ENCODE measurements at places on chromosomes 16 and 17.

DNA sequence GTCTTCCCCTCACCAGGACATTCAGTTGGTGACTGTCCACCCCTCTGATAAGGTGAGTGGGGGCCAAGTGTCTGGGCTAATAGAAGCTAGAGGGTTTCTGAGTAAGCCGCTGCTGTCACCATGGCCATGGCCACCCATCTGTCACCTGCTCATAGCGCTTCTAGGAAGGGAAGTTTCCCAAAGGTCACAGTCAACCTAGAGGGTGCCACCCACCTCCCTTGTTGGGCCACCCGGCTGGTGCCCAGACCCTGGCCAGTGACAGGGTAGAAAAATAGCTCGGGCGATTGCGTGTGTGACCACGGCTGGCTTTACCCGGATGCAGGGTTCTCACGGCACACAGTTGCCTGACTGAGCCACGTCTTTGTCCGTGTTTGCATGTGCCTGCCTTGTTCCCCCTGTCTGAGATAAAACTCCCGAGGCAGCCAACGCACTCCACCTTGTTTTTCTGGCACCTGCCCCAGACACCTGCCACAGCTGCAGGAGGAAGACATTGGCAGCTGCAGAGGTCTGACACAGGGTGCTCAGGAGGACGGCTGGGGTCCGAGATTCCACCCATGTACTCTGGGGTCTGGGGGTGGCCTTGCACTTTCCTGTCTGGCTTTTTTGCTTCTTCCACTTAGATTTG, 809 bp downstream of the PIRT start:
- DNase-seq, result no peak

DNA sequence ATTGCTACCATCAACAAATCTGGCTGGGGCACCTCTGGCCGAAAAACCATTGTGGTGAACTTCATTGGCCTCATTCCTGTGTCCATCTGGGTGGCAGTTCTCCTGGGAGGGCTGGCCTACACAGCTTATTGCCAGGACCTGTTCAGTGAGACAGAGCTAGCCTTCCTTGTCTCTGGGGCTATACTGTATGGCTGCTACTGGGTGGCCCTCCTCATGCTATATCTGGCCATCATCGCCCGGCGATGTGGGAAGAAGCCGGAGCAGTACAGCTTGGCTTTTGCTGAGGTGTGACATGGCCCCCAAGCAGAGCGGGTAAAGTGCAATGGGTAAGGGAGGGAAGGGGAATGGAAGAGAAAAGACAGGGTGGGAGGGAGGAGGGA, 9.5 kb downstream of the HAS3 start:
- no peak for DNase-seq

GRCh38 chr17:48500435-48501426, 30.1 kb downstream of the HOXB1 start:
- DNase-seq, result no peak

DNA sequence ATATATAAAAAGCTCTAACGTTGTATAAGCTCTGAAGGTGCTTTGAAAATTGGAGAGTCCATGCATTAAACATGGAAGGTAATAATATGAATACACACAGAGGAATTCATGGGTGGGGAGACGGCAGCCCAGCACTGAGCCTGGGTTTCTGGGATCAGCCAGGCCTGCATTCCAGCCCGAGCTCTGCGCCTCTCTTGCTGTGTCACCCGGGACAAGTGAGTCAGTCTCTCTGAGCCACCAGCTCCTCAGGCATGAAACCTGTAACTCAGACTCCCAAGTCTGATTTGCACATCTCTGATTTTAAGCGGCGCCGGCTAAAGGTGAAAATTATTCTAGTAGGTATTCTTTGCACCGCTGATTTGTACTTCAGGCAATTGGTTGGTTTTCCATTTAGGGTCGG, 238.8 kb downstream of the MRTFB start:
- DNase-seq, result no peak

DNA sequence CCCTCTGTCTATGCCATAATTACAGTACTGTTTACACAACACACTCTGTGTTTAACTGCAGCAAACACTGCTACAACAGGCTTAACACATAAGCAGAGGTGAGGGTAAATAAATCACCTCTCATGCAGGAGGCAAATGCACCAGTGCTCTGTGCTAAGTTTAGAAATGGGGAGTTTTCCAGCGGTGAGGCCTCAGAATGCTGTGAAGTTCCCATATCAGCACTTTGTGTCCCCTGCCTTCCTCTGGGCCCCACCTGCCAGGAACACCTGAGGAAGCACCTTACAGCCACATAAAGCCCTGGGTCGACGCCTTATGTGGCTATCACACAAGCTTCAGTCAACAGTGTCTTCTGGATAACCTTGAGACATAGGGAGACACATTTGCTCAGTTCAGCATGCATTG, 304.5 kb downstream of the HAPSTR1 start:
- DNase-seq, result no peak

DNA sequence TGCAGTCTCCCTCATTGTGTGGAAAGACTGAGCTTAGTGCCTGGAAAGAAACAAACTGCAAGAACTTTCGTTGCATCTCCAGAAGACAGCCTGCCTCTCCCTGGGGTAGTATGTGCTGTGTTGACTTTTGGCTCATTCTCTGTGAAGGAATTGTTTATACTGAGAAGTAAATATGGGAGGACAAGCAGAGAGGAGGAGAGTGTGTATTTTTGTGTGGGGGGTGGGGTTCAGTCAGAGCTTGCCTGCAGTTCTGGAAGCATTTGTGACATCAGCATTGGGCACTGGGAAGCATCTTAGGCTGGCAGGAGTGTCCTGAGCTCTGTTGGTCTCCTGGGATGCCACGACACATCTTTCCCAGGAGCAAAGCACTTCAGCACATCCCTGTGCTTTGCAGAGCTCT, 147.9 kb downstream of the HS3ST3B1 start:
- no peak for DNase-seq

DNA sequence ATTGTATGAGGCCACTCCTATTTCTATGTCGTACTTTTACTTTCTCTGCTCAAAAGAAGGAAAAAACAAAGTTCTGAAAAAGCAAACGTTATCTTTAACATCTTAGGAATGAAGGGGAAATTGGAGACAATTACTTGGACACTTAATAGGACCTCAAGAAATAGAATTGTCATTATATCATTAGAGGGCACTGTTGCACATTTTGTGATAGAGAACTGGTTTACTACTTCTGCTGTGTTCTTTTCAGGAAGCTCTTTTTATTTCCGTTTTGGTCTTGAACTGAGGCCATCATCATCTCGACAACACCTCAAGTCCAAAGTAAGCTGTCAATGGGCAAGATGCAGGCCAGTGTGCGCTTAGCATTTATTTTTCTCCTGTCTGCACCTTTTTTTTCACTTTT, 14.6 kb downstream of the COG4 start:
- no peak for DNase-seq

GRCh38 chr16:79757163-79757562, 156.6 kb upstream of the MAF start:
- no peak for DNase-seq

GRCh38 chr17:19369846-19370492, 7.4 kb upstream of the B9D1 start:
- no peak for DNase-seq

- DNase-seq, result no peak
Observed at GRCh38 chr17:57288040-57288772, 31.9 kb downstream of the MSI2 start.

DNA sequence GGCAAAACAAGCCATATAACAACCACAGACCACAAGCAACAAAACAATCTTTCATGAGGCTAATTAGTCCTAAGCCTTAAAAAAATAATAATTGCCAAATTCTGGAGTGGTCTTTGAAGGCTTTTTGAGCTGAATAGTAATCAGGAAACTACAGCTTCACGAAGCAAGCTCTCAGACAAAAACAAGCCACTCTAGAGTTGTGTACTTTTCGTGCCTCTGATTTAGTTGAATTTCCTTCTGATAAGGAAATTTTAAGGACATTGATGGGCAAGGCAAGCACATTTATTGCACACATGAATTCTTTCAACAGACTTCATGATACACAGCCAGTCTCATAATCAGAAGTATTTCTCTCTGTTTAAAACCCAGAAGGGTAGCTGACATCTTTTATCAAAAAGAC, 130.8 kb upstream of the IRX3 start:
- no peak for DNase-seq

- DNase-seq, result no peak
Observed at GRCh38 chr16:69566981-69567680, 1.4 kb downstream of the NFAT5 start.

DNA sequence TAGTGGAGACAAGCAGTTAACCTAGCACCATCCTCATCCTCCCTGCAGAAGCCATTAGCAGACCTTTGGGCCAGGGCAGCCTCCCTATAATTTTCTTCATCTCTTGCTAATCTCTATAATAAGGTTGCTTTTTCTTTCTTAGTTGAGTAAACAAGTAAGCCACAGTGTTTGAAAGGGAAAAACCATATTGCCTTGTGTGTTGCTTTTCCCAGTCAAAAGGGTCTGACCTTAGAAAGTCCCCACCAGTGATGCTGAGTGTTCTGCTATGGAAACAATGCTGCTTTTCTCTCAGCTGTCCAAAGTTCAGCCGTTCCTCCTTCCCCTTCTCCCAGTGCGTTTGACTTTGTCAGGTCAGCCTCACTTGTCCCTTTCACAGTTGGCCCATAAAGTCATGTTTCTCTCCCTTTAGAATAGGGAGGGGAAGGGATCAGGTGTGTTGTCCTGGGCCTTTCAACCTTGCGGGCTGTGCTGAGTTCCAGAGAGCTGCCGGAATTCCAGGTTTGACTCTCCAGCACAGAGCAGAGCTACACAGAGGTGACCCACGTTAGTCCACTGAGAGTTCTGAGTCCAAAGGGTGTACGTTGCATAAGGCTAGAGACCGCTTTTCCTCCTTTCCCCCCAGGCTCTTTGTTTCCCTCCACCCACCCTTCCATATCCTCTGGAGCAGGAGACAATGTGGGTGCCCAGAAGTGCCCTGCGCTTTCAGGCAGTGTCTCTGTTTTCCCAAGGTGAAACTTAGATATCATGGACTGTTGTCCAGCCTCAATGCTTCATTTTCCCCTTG, 15.9 kb upstream of the CLEC18C start:
- peak; percentile 44 for DNase-seq

GRCh38 chr17:60748204-60748603, 70.6 kb downstream of the BCAS3 start:
- DNase-seq, result no peak

DNA sequence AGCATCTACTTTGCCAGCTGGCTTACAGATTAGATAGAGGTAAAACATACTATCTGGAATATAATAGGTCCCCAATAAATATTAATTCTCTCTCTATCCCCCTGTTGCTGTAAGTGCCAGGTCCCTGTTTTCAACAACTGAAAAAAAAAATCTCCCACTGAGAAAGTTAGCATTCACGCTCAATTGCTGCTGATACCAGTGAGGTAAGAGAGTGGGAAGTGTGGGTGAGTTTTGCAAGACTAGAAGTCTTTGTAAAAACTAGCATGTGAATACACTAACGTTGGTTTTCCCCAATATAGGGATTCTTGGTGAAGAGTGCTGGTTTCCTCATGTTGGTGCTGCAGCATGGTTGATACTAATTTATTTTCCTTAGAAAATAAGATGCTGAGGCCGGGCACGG, 11.7 kb upstream of the TAOK1 start:
- DNase-seq, result no peak

DNA sequence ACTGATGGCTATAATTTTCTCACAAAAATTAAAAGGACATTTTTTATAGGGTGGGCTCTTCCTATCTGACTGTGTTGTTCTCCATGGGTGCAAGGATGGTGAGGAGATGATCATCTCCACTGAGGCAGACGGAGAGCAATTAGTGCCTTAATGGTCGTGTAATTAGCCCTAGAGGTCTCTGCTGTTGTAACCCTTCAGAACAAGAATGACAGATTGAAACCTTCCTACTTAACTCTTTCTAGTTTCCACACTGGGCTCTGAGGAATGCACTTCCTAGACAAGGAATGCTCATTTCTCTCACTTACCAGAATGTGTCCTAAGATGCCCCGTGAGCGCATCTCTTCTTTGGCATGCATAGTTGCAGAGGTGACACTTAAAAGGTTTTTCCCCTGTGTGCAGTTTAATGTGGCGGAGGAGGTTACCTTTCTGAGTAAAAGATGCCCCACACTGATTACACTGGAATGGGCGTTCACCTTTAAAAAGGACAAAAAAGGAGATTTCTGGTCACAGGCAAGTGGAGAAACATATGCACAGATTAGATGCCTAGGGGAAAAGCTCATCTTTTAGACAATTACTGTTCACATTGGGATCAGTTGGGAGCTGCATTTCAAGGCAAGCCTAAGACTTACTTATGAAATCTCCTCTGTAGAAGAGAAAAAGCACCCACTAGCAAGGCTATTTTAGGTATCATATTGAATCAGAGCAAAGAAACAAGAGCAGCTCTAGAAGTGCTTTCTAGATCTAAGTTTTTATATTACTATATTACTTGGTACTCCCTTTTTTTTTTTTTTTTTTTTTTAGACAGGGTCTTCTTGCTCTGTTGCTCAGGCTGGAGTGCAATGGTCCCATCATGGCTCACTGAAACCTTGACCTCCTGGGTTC, 53.6 kb downstream of the GRB7 start:
- DNase-seq, result peak; percentile 45

GRCh38 chr17:3385869-3386816, at the start of gene OR3A2:
Gene OR3A2, minus strand, starts transcription at chr17:3386308.
- DNase-seq, result no peak

GRCh38 chr17:48198950-48199541, 91.5 kb downstream of the SNX11 start:
- DNase-seq, result no peak

- DNase-seq, result no peak
Observed at GRCh38 chr17:72126575-72127486, 6.0 kb downstream of the SOX9 start.

GRCh38 chr17:49618028-49618611, 42.4 kb downstream of the NXPH3 start:
- no peak for DNase-seq

GRCh38 chr16:30527635-30528178, 1.3 kb upstream of the ZNF768 start:
- DNase-seq, result no peak

DNA sequence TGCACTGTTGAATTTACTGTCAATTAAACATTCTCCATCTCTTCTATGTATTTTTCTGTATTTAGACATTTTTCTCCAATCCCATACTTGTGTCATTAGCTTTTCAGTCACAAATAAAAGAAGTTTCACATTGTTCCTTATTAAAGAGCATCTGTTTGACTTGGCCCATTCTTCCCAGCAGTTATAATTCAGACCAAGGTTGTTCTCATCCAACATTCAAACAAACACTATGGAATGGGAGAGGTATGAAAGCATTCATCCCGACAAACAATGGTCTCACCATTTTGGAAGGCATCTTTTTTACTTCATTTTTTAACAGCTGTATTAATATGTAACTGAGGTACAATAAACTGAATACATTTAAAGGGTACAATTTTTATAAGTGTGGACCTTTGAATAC, 208.8 kb upstream of the MAF start:
- DNase-seq, result no peak

- DNase-seq, result peak; percentile 74
Observed at GRCh38 chr17:75524970-75525805, at the start of gene LLGL2. Gene LLGL2, plus strand, starts transcription at chr17:75525697. Its CDS starts 17,730 bp downstream, at chr17:75543427.

DNA sequence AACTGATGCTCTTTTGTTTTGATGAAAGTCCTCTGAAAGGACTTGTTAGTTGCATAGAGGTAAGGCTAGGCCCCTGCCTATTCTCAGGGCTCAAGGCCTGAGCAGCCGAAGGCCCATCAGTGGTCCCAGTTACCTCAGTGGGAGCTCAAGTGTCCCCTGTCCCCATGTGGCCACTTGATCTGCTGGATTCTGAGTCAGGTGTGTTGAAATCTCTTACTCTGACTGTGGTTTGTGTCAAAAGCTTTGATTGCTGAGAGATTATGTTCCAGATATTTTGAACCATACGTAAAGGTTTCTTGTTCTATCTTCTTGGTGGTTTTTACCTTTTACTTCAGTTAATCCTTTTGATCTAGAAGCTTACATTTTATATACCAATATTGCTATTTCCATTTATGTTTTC, 191.7 kb downstream of the LGALS9B start:
- peak; percentile 27 for DNase-seq

- no peak for DNase-seq
Observed at GRCh38 chr16:61892531-61892930, 143.7 kb downstream of the CDH8 start.

Data from CD8-positive, alpha-beta T cell (primary cell).